ENCODE measurements at places on chromosomes 6 and 20.
A peak's percentile ranks its signal among the peaks of the same experiment; 100 is the strongest.

DNA sequence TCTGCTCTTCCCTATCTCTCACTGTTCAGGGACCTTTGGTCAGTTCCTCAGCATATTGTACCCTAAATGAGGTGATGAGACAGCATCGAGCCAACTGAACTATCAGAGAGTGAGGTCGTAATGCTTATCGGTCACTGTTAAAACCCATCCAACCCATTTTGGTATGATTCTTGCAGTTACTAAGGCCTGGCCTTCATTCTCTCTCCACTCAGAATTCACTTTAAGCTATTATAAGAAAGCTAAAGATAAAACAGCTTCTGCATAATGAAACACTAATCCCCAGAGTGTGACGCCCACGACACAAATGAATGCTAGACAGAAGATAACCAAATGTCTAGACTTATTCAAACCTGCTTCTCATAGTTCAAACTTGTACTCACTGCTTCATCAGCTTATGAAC lies 175.8 kb downstream of the GMPR start:
- no peak for DNase-seq

DNA sequence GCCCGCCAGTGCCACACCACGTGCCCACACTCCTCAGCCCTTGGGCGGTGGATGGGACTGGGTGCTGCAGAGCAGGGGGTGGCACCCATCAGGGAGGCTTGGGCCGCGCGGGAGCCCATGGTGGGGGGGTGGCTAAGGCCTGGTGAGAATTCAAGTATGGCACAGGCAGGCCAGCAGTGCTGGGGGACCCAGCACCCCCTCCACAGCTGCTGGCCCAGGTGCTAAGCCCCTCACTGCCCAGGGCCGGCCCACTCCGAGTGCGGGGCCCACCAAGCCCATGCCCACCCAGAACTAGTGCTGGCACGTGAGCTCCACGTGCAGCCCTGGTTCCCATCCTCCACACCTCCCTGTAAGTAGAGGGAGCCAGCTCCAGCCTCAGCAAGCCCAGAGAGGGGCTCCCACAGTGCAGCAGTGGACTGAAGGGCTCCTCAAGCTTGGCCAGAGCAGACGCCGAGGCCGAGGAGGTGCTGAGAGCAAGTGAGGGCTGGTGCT lies 1091.1 kb upstream of the GJE1 start:
- no peak for DNase-seq

- DNase-seq, result peak; percentile 95
These were observed 17.3 kb downstream of the GABRR2 start for GRCh38 chr6:89297695-89298351.

- no peak for DNase-seq
These were observed 83.6 kb upstream of the CHD6 start for GRCh38 chr20:41701588-41702348.

GRCh38 chr6:25404693-25405169 lies 125.6 kb downstream of the CARMIL1 start:
- no peak for DNase-seq

- no peak for DNase-seq
These were observed 169.8 kb downstream of the KLHL32 start for GRCh38 chr6:97094376-97094775.

GRCh38 chr6:17511580-17511979 lies 88.5 kb upstream of the FAM8A1 start:
- DNase-seq, result no peak

GRCh38 chr20:25422032-25422431 lies 14.6 kb downstream of the GINS1 start:
- no peak for DNase-seq

DNA sequence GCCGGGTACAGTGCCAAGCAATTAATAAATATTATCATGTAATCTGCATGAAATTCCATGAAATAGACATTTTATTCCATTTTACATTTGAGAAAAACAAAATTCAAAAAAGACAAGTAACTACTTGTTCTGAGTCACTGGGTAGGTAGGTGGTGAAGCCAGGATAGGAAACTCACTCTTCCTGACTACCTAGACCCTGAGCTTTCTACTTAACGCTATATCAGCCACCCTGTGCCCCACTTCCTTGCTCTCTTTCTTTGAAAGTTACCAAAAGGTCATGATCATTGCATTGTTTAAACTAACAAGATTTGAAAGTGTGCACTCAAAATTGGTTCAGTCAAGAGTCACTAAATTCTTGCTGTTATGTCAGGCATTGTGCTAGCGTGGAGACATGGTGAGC lies 235.7 kb downstream of the CD83 start:
- DNase-seq, result no peak

DNA sequence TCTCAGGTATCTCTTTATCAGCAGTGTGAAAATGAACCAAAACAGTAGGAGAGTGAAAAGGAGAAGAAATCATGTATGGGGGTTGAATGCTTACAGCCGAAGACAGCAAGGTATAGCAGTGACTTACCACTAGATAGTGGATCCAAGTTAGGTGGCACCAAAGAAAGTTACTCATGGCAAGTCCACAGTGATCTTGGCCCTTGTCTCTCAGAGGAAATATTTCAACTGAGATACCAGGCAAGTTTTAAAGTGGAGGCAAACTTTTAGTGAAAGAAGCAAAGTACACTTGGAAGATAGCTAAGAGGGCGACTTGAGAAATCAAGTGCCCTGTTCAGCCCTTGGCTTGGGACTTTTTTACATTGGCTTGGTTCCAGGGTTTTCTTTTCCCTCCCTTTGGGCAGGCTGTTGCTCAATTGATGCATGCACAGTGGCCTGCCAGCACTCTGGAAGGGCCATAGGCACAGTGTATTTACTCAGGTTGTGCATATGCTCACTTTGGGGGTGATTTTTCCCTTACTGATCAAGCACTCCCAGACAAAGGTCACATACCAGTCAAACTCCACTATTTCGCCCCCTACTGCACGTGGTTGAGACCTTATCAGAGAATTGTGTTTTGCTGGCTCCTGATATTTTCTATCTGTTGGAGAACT lies 329.5 kb upstream of the KHDRBS2 start:
- no peak for DNase-seq

GRCh38 chr6:81362246-81362645 lies 390.2 kb downstream of the TENT5A start:
- DNase-seq, result peak; percentile 18

DNA sequence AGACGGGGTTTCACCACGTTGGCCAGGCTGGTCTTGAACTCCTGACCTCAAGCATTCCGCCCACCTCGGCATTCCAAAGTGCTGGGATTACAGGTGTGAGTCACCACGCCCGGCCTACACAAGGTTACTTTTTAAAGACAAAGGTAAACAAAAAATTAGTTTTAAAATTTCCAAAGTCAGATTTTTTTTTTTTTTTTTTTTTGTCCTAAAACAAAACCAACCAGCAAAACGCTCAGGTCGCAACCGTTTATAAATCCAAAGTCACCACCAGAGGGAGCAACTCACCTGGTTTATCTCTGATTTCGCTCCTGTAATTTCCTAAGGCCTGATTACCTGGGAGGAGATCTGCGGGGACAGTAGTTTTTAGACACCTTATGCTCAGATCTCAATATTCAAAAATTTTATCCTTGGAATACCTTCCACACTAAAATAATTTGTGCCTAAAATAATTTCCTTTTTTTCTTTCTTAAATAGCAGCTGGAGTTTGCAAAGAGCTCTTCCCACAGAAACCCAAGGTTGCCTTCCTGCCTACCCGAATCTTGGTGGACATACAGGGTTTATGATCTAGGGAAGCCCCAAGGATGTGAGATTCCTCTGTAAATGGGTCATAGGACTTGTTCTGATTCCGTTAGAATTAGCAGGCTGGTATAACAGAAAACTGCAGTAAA lies 19.8 kb upstream of the TREM1 start:
- no peak for DNase-seq

DNA sequence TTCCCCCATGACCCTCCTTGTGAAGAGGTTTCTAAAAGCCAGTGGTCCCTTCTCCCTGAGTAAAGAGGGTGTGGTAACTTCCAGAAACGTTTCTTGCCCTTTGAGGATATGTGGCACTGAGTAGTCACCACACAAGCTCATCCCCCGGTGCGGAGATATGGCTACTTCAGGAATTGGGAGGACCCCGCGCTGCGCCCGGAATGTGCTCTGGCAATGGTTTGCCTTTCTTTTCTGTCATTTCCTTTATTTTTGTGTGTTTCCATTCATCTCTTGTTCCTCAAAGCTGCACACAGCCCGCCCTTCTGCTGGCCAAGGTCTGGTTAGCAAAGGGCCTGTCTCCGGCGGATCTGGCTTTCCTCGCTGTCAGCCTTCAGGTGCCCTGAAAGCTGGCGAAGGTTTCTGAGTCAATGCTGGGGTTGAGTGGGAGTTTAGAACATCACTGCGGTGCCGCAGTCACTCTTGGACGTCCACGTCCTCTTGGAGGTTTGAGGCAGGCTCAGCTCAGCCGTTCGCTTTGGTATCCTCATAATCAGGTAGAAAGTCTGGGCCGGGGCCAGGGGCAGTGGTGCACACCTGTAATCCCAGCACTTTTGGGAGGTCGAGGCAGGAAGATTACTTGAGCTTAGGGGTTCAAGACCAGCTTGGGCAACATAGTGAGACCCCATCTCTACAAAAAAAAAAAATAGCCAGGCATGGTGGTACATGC lies 67.2 kb downstream of the TCP11 start:
- no peak for DNase-seq

- no peak for DNase-seq
These were observed 75.1 kb downstream of the SEL1L2 start for GRCh38 chr20:13915284-13915683.

DNA sequence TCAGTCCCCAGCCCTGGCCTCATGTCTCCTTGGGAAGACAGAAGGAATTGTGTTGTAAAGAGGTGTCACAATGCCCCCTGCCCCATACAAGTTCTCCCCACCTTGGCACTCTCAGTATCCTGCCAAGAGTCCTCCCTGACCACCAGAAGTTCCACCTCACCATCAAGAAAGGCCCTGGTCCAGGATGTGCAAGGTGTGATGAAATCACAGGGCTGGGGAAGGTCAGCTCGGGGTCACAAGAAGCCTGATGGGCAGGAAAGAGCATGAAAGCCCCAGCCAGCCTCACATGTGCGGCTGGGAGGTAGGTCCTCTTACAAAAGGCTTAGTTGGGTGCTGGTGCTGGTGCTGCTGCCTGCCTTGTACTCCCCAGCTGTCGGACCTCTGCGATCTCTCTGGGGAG lies 12.9 kb upstream of the C6orf132 start:
- no peak for DNase-seq

DNA sequence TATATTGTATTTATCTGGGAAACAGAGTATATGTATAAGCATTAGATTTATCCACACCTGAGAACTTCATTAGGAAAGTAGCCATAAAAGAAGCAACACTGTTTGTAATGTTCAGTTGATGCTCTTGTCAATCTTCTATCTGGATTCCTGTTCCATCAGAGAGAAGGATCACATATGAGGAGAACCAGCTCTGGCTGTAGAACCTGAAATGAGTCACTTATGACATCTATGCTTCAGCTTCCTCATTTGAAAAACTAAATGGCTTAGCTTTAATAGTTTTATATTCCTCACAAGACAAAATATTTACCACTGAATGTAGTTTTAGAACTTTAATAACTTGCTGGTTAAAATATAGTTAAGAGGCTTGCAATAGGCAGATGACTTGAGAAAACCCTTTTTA lies 144.7 kb downstream of the TASP1 start:
- no peak for DNase-seq

- no peak for DNase-seq
These were observed 1.7 kb downstream of the NR2E1 start for GRCh38 chr6:108167449-108168089.

DNA sequence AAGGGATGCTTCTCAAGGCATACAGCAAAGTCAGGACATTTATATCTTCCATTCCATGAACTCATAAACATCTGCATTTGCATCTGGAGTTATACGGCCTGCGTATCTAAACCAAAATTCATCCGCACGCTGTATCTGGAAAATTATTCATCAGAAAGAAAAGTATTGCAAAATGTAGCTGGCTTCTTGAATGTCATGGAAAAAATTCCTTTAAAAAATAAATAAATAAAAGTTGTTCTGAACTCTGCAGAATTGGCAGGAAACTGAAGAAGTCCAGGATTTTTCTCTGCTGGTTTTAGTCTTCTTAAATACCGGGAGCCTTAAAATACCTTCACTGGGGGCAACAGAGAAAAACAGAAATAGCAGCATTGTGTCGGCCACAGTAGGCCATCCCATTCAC lies 23.7 kb upstream of the FOXF2 start:
- DNase-seq, result no peak

- DNase-seq, result no peak
These were observed 80.3 kb downstream of the JARID2 start for GRCh38 chr6:15326067-15326614.
